MV-4-11 (cell line): ENCODE measurements at places on chromosomes 3 and 15.
A peak's percentile ranks its signal among the peaks of the same experiment; 100 is the strongest.

- no peak for DNase-seq
Observed at GRCh38 chr3:71962561-71963240, 177.8 kb upstream of the PROK2 start.

GRCh38 chr3:136778865-136779264 lies 26.7 kb upstream of the STAG1 start:
- DNase-seq, result no peak

GRCh38 chr3:136464502-136464901 lies 214.4 kb downstream of the PCCB start:
- no peak for DNase-seq

DNA sequence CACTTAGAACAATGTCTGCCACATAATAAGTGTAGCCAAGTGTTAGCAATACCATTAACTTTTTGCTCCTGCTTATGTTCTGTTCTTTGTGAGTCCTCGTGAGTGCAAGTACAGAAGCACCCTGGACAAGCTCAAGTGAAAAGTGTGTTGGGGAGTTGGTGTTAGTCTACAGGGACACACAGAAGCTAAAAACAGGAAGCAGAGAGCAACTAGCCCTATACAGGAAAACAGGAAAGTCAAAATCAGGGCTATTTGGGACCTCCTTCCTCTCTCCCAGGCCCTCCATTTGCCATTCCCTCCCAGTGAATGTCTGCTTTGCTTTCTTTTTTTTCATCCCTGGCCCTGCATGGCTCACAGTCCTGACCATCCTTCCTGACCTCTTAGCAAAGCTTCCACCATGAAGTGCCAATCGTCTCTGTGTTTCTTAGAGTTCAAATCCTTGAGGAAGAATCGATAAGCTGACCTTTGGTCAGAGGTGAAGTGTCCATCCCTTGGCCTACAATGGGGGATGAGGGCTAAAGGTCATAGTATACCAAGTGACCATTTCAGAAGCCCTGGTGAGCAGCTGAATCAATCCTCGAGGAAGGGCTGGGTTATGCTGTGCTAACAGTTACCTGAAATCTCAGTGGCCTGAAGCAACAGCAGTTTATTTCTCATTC lies 328.2 kb downstream of the SHQ1 start:
- DNase-seq, result peak; percentile 23
